ENCODE measurements at places on chromosomes 6 and 20.
A peak's percentile ranks its signal among the peaks of the same experiment; 100 is the strongest.

DNA sequence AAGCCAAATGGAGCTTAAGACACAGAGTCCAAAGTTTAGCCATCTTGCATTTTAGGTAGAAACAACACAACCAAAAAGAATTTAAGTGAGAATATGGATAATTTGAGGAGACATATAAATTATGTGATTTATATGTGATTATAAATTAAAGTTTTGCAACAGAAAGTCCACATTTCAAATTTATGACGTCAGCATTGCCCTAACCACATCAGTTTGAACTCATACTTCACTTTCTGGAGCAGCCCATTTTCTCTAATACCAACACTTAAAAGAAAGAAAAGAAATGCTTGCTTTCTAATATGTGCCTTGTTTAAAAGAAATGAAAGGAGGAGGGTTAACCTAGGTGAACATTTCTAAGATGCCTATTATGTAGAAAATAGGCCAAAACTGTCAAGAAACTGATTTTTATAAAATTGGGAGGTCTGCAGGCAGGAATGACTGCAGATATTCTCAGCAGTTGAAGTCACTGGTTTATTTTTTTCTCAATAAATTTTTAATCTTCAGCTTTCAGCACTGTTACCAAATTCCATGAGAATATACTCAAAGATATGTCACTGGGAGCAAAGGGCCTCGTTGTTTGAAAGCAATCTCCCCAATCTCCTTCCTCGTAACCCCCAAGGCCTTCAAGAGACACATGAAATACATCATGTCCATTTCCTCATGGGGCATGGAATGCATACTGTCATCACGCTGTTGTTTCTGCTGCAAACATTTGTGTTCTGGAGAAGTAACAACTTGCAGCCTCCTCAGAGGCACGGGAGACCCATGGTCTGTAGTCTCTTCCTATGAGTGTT lies 137.8 kb downstream of the SOD2 start:
- peak; percentile 12 for DNase-seq

- DNase-seq, result no peak
Measured at GRCh38 chr6:10567256-10568026, 46.3 kb downstream of the GCNT2 start.

- no peak for DNase-seq
Measured at GRCh38 chr6:119986934-119987549, 637.5 kb upstream of the MAN1A1 start.

- DNase-seq, result no peak
Measured at GRCh38 chr20:47484303-47484702, 17.4 kb upstream of the NCOA3 start.

GRCh38 chr6:166999884-167000253 lies 672 bp downstream of the CEP43 start:
- DNase-seq, result no peak

DNA sequence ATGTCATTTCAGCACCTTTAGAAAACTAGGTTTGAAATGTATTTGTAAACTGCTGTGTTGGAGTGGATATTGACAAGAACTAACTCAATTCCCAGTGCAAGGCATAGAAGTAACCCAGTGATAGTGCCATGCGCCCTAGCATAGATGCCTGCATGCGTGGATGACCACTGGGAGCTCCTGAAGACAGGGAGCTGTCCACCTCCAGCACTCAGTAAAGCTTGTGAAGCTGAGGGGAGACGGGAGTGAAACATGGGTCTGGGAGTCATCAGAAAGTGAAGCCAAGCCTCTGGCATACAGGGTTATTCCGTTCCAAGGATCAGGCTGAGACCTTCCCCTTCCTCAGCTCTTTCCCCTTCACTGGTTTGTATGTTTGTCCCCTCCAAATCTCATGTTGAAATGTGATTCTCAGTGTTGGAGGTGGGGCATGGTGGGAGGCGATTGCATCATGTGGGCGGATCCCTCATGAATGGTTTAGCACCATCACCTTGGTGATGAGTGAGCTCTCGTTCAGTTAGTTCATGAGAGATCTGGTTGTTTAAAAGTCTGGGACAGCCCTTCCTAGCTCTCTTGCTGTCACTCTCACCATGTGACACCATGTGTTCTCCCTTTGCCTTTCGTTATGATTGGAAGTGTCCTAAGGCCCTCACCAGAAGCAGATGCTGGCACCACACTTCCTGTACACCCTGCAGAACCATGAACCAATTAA lies 146.5 kb upstream of the FERMT1 start:
- no peak for DNase-seq

DNA sequence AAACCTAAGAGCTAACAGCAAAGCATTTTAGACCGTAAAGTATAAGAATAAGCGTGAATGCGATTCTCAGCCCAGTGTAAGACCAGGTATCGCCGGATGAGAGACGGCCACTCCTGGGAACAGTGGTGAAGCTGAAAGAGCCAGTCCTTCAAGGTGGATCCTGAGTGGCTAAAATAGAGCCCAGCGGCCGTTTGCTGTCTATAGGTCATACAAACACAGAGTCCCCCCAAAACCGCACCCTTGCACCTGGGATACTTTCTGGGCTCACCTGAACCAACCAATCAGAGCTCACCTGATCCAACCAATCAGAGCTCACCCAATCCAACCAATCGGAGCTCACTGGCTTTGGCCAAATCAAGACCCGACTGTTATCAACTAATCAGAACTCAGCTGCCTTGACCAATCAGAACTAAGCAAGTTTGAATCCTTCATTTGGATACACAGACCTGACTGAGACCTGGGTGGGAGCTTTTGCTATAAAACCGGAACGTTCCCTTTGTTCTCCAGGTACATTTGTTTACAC lies 248.2 kb downstream of the DLL1 start:
- DNase-seq, result no peak

DNA sequence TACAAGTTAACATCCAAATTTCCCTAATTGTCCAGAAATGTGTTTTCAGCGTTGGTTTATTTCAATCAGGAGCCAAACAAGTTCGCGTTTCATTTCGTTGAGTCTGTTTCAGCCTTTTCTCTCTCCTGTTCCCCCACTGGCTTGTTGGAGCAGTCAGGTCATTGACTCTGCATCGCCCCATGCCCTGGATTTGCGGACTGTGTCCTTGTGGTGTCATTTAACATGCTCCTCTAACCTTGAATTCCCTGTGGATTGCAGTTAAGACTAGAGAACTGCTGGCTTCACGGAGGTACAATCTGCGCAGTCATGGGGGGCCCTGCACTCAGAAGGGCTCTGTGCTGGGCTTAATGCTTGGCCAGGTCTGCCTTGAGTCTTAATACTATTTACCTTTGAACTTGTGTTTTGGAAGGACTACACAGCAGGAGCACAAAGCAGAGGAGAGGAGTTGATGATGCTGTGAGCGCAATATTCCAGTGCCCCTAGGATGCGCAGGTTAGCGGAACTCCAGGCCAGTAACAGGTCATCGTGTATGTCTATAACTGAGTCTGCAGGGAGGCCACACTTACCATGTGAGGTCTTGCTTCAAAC lies 5.5 kb upstream of the TBC1D32 start:
- no peak for DNase-seq

GRCh38 chr6:66184091-66184490 lies 477.1 kb upstream of the EYS start:
- peak; percentile 85 for DNase-seq

DNA sequence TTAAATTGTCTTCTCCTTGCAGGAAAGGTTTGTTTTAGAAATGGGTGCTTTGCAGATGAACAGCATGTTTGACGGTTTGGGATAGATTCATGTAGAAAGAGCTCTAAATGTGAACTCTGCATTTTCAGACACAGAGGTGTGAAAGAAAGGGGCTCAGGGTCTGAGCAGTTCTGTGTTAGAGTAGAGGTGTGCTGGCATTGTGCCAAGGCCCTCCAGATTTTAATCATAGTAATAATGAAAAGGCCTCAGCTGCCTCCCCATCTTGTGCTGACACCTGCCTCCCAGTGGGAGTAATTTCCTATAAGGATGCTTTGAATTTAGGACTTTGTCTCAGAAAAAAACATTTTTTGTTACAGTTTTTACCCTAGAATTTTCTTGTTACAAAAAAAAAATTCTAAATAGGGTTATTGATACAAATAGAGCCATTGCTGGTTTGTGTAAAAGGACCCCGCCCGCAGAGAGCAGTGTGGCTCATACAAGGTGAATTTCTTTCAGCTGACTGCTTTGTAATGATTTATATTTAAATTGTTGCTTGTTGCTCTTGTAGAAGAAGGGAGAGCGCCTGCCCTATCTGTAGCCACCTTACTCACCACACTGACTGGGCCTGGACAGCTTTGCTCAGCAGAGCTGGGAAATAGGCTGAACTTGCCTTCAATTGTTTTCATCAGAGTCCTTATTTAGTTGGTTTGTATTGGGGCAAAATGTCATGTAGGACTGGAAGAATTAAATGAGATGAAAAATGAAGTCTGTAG lies 294.5 kb downstream of the ZFAND3 start:
- DNase-seq, result no peak

DNA sequence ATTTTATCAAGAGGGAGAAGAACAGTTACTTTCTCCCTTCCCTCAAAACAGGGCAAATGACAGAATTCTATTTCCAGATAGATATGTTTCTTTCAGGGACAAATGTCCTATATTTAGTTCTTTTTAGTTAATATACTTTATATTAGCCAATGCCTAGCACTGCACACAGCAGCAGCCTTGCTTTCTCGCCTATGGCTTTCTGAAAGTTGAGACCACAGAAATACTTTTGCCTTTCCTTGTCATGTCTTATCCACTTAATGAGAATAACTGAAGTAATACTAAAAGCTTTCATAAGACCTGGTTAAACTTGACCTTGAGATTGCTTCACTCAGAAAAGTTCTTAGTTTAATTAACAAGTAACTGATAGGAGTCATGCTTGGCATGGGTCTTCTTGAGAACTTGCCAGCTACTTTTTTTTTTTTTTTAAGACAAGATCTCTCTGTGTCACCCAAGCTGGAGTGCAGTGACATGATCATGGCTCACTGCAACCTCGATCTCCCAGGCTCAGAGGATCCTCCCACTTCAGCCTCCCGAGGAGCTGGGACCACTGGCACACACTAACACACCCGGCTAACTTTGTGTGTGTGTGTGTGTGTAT lies 159.3 kb downstream of the CDKAL1 start:
- DNase-seq, result peak; percentile 65

GRCh38 chr20:23232679-23233308 lies 117.8 kb upstream of the NXT1 start:
- no peak for DNase-seq

DNA sequence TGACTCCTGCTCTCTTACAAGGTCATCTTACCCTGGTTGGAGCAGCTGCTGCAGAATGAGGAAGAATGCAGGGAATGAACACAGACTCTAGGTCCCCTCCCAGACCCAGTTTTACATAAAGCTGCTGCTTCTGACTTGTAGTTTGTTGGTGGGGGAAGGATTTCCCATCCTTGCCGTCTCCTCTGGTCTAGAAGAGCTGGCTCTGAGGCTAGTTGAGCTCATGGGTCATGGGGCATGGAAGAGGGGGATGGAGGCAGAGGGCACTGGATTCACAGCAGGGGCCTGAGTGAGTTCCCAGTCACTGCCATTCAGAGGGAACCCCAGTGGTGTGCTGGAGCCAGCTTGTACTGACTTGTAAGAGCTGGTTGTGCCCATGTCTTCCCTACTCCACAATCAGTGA lies 9.2 kb upstream of the GUCA1A start:
- peak; percentile 43 for DNase-seq

DNA sequence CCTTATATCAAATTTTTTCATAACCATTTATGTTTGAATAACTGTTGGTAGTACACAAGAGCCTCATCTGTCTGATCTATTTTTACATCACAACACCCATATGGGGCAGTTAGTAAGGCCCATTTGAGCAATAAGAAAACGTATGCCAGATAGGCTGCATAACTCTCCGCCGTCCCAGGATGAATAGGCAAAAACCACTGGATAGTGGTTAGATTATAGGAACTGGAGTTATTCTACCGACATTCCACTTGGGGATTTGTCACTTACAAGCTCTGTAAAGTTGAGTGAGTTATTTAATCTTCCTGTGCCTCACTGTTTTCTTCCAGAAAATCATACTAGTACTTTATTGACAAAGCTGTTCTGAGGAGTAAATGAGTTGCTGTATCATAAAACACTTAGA lies 881.9 kb downstream of the QKI start:
- peak; percentile 38 for DNase-seq

- no peak for DNase-seq
Measured at GRCh38 chr6:163404825-163405265, 9.7 kb upstream of the QKI start.

- DNase-seq, result no peak
Measured at GRCh38 chr20:11712639-11713160, 205.0 kb upstream of the BTBD3 start.

GRCh38 chr6:135520781-135521180 lies 23.2 kb upstream of the AHI1 start:
- DNase-seq, result peak; percentile 31
